ENCODE measurements at places on chromosomes 16 and 17. TPM values are rescaled to one million over a fixed set of nuclear protein-coding genes. Genes with fewer than 3 reads are reported as not detected.

DNA sequence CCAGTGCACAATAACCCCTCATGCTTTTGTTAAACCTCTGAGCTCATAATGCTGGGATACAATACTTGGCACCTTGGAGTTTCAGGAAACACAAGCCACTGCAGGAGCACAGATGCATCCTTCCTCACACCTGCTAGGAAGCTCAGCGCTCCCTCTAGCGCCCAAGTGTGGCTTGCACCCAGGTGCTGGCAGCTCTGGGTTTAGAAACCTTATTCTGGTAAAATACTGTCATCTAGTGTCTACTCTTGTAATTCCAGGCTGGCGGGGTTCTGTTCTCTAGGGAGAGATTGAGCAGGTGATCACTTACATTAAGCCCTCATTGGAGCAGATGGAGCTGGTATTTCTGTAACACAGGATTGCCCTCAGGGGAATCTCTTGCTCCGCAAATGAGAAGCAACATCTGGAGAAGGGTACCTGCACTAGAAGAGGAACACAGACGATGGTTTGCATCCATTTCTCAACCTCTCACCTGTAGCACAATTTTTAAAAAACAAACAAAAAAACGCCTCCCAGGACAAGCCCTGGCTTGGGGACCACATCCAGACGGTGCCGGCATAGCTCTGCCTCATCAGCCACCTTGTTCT, 1.5 kb downstream of the CCL1 start:
- H3K4me3 ChIP-seq, result no peak overlapping the region
- peaks cover 29% of the 10 kb centered on the region for H3K27me3 ChIP-seq
- peak; percentile 90 for DNase-seq
- no peaks in the 10 kb centered on the region for H3K36me3 ChIP-seq

Gene CCDC200
- not detected for total RNA-seq

DNA sequence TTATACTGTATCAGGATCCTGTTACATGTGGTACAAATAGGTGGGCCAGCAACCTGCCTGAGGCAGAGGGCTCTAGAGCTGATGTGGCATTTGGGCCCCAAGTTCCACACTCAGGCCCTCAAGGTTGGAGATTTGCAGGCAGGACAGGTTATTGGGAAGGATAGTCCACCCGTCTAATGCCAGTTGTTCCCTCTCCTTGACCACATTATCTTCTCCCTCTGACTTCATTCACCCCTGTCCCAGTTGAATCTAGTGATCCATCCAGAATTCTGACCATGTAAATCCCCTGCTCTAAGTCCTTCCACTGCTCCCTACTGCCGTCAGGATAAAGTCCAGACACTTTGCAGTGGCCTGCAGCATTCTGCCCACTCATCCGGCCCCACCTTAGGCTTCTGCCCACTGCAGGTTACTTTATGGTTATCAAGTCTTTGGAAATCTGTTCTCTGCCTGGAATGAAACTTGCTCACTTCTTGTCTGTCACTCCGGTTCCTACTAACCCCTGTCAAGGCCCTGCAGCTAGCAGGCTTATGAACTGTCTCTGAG, 1.9 kb upstream of the NFATC3 start:
- no peaks in the 10 kb centered on the region for H3K36me3 ChIP-seq
- no peak overlapping the region for H3K27ac ChIP-seq
- peaks cover 18% of the 10 kb centered on the region for H3K4me1 ChIP-seq

- H3K4me1 ChIP-seq, result peaks cover 8% of the 10 kb centered on the region
- H3K27ac ChIP-seq, result no peak overlapping the region
- H3K27me3 ChIP-seq, result no peaks in the 10 kb centered on the region
These were observed 12.9 kb upstream of the MYCBPAP start for GRCh38 chr17:50495217-50495823.

DNA sequence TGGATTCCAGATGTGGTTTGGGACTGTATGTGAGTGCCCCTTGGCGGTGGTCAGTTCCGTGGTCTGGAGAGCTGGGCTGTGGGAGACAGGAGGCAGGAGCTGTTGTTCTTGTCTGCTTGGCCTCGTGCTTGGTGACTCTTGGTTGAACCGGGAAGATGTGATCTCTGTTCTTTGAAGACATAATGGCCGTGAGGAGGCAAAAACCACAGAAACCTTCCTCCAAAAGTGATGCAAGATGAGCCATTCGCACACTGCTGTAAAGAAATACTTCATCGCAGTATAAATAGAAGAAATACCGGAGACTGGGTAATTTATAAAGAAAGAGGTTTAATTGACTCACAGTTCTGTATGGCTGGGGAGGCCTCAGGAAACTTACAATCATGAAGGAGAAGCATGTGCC, 128.8 kb downstream of the RAP1GAP2 start:
- H3K4me3 ChIP-seq, result no peak overlapping the region
- H3K27ac ChIP-seq, result no peak overlapping the region
- H3K4me1 ChIP-seq, result peaks cover 16% of the 10 kb centered on the region
- no peak for DNase-seq
- no peaks in the 10 kb centered on the region for H3K27me3 ChIP-seq
- H3K36me3 ChIP-seq, result no peaks in the 10 kb centered on the region

DNA sequence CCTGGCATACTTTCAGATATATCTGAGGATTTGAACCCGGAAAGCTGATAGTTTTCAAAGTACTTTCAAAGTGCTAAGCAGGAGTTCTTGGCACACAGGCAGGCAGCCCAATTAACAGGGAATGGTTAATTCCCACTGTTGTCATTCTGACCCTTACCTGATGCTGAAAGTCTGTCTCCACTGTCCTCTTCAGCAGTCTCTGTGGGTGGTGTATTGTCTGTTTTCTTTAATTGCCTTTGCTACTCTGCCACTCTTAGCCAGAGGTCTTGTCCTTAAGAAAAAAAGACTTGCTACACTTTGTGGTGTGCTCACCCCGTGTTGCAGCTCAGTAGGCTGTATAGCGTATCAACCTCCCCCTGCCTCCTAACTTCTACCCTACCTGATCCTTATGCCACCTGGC, 63.2 kb upstream of the SLC12A3 start:
- H3K4me3 ChIP-seq, result no peak overlapping the region
- no peak for DNase-seq
- H3K27ac ChIP-seq, result no peak overlapping the region
- H3K27me3 ChIP-seq, result no peaks in the 10 kb centered on the region
- 0 out of 2 replicates have a peak, but pooled peaks cover 10% of the 10 kb centered on the region for H3K36me3 ChIP-seq
- H3K4me1 ChIP-seq, result peaks cover 13% of the 10 kb centered on the region

Gene TP53TG3
- total RNA-seq, result not detected

DNA sequence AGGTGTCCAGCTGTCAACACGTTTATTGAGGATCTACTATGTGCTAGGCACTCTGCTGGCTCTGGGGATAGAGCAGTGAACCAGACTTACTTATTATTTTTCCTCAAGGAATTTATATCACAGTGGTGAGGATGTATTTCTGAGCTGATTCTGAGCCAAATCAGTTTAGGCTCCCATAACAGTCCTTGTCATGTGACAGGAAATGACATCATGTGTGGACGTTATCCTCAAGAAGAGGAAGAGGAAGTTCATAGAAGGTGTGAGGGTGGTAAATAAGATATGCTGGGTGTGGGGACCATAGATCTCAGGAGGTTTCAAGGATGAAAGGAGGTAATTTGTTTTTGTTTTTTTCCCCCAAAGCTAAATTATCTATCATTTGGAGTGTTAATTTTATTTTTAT, 873.5 kb upstream of the EEF2KMT start:
- no peak for DNase-seq
- H3K4me3 ChIP-seq, result no peak overlapping the region
- no peaks in the 10 kb centered on the region for H3K4me1 ChIP-seq
- no peak overlapping the region for H3K27ac ChIP-seq

Gene KSR1
- total RNA-seq, result 2.5 TPM

DNA sequence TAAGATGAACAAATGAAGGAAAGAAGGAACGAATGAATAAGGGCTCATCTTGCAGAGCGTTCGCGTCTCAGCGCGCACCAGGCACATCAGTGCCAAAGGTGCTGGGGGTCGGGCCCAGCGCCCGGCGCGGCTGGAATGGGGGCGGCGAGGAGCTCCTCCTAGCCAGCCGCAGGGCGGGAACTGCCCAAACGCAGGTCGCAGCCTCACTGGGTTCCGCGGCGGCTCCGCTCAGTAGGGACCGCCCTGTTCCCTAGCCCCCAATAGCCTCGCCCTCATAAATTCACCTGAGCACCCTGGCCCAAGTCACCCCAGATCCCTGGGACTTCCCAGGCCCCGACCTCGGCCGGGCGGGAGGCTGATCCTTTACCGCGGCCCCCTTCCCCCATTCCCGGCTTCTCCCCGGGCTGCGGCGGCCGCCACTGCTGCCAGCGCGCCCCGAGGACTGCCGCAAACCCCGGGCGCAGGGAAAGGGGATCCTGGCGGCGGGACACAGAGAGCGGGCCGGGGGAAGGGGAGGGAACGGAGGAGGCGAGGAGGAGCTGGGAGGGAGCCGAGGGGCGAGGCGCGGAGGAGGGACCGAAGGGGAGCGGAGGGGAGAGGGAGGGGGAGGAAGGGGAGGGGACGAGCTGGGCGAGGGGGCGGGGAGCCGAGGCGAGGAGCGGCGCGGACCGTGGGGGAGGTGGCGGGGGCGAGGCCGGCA, 377 bp upstream of the CRHR1 start:
- no peaks in the 10 kb centered on the region for H3K36me3 ChIP-seq
- no peak overlapping the region for H3K4me3 ChIP-seq
- DNase-seq, result no peak
- no peak overlapping the region for H3K27ac ChIP-seq

- no peak overlapping the region for H3K4me3 ChIP-seq
- no peaks in the 10 kb centered on the region for H3K27me3 ChIP-seq
- DNase-seq, result no peak
- no peaks in the 10 kb centered on the region for H3K36me3 ChIP-seq
- H3K4me1 ChIP-seq, result no peaks in the 10 kb centered on the region
- no peak overlapping the region for H3K27ac ChIP-seq
These were observed 679.9 kb downstream of the MAF start for GRCh38 chr16:78920621-78921020.

Gene ALOX12B
- total RNA-seq, result not detected

Gene KRTAP9-4
- not detected for total RNA-seq

DNA sequence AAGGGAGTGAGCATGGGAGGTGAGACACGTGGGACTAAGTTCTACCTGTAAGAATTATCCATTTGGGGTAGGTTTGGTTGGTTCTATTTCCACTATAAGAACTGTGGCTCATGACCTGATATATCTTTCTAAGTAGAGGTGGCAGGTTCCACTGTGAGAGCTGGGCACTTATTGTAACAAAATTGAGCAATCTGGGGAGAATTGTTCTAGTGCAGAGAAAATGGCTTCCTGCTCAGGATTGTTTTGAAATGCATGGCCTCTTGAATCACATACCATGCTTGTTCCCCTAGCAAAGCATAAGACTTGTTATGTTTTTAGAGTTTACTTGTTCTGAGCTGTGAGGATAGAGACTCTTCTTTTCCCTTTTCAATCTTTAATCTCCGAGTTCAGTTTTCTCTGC, 125.9 kb downstream of the MAP2K6 start:
- H3K36me3 ChIP-seq, result no peaks in the 10 kb centered on the region
- no peaks in the 10 kb centered on the region for H3K27me3 ChIP-seq
- no peak overlapping the region for H3K27ac ChIP-seq
- no peak for DNase-seq

Gene HS3ST6
- total RNA-seq, result not detected

Gene KRTAP4-16
- total RNA-seq, result not detected

Gene FGF11
- total RNA-seq, result not detected

Gene PPY
- not detected for total RNA-seq

DNA sequence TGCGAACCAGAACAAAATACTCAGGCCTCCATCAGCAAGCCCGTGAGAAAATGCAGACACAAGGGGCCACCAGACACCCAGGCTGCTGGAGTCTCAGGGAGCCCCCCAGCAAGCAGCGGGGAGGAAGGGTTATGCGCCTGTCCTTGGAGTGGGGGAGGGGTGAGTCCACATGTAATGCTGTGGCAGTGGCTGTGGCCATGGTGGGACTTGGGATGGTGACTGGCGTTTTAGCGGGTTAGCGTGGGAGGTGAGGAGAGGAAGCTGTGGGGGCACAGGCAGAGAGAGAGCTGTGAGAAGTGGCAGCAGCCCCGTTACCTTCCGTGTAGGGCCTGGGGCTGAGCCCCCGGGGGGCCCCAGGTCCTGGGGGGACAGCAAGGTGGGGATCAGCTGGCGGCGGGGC, 58.3 kb downstream of the SRCIN1 start:
- H3K36me3 ChIP-seq, result no peaks in the 10 kb centered on the region
- no peak overlapping the region for H3K4me3 ChIP-seq
- no peak overlapping the region for H3K27ac ChIP-seq
- no peaks in the 10 kb centered on the region for H3K4me1 ChIP-seq
- DNase-seq, result no peak

DNA sequence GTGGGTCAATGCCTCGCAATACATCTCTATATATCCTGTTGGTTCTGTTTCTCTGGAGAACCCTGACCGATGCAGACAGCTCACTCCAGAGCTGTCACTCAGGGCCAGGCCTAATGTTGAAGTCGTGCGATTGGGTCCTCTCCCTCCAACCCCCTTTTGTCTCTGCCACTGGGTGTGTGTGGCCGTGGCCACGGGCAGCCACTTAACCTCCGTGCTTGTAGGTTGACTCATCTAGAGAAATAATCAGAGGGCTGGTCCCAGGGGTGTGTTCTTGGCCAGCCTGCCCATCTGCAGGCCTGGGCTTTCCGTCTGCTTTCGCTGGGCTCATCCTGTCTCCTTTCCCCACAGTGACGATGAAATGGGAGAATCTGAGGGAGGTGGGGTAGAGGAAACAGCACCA, 7.4 kb downstream of the ADAD2 start:
- no peaks in the 10 kb centered on the region for H3K27me3 ChIP-seq
- no peaks in the 10 kb centered on the region for H3K4me1 ChIP-seq
- H3K4me3 ChIP-seq, result no peak overlapping the region
- DNase-seq, result peak; percentile 68
- H3K36me3 ChIP-seq, result no peaks in the 10 kb centered on the region

Gene RASL10B
- 0.76 TPM for total RNA-seq

DNA sequence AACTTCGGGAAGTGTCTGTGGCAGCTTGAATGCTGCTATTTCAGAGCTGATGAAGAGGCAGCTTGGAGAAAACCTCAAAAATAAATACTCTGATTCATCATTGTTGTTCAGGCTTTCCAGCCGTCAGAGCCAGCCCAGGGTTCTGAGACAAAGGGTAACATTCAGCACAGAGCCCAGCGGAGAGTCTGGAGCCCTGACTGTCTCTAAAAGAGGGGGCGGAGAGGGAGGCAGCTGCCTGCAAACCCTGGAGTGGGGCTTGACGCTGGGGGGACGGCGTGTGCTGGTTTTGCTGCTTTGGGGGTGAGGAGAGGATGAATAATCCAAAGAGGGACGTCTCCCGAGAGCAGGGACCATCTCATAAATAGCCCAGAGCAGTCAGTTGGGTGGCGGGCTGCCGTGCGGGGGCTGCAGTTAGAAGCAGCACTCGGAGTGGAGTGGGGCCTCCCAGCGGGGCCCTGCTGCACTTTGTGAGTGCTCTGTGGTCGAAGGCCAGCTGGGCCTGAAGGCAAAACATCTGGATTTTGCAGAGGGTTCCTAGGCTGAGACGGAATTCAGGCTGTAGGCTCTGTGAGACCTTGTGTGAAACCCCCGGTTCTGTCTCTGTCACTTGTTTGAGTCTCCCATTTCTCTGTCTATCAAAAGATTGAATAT, 237.8 kb downstream of the PRKCA start:
- H3K27ac ChIP-seq, result peak overlapping the region; percentile 86
- H3K27me3 ChIP-seq, result no peaks in the 10 kb centered on the region
- no peaks in the 10 kb centered on the region for H3K36me3 ChIP-seq
- H3K4me1 ChIP-seq, result peaks cover 57% of the 10 kb centered on the region
- peak; percentile 95 for DNase-seq
- peak overlapping the region; percentile 58 for H3K4me3 ChIP-seq

GRCh38 chr16:78742501-78743283, 643.2 kb downstream of the WWOX start:
- no peak overlapping the region for H3K4me3 ChIP-seq
- no peaks in the 10 kb centered on the region for H3K4me1 ChIP-seq
- DNase-seq, result no peak
- H3K27me3 ChIP-seq, result no peaks in the 10 kb centered on the region

Gene TPSG1
- not detected for total RNA-seq
